ENCODE measurements at places on chromosomes 2 and 18. TPM values are rescaled to one million over a fixed set of nuclear protein-coding genes. Genes with fewer than 3 reads are reported as not detected.

Gene POMC
- 2.5 TPM for polyA plus RNA-seq

Gene UPP2
- 0.39 TPM for polyA plus RNA-seq

DNA sequence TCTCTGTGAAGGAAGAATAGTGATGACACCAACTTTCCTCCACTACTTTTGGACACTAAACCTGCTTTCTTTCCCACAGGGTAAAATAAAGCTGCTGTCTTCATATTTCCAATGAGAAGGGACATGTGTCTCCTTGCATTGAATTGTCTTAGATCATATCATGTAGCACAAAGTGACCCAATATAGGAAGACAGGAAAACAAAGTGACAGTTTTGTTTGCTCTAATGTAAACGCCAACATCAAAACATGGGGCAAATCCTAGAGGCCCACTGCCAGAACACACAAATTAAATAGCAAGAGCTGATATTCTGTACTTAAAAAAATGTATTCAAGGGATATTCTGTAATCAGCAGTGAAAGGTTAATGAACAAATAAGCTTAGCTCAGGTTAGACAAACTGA, 36.1 kb downstream of the ARHGAP15 start:
- DNase-seq = no peak

DNA sequence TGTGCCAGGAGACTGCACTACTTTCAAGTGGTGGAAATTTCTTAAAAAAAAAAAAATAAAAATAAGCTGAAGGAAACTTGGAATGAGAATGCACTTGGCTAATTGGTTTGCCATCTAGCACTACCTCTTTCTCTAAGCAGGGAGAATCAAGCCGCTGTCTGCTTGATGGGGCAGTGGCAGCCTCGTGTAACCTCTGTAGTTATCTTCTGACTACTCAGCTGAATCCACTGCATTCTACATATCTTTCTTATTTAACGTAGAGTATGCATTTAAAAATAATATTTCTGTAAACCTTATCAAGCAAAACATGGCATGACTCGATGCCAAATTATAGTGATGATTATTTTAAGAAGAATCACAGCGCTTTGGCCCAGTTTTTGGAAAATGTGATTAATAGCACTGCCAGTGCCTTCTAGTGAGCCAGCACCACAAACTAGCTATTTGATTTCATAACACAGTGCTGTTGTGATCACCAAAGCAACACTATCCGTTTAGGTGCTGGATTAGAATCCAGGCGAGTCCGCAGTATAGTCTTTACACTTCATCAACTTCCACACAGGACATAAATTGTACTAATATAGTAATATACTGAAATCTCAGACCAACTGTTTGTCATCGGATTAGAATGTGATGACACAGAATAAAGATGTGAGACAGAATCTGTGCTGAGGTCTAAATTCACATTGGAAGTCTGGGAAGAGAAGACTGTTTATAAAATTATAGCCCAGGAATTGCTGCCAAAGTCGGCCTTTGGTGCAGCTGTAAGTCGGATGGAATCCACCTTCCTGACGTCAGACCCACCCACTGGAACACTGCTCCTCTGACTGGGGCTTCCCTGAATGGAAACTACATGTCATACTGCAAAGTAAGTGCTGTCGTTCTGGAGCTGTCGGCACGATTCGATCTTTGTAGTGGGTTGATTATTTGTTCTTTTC, 136.5 kb upstream of the ETAA1 start:
- DNase-seq = peak; percentile 71

DNA sequence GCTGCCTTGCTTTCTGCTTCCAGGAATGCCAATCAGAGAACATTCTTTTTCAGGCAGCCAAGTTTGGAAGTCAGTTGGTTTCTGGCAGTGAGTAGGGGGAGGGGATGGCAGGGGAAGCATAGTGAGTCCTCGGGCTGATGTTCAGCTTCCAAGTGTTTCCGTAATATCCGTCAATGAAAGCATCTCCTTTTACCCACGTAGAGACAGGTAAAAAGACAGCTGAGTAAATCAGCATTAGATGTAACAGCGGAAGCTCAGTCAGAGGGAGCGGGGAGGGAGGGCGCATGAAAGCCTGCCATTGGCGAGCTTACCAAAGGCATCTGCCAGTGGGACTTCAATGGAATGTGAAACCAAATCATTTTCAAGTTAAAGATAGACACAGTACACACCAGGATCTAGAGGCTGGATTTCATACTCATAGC, 117.1 kb upstream of the DTNA start:
- DNase-seq = no peak

- DNase-seq = no peak
These were observed 155.7 kb downstream of the IRS1 start for GRCh38 chr2:226643946-226644282.

GRCh38 chr2:43407935-43408334, 181.5 kb upstream of the ZFP36L2 start:
- no peak for DNase-seq

- DNase-seq = no peak
These were observed 42.6 kb downstream of the TTR start for GRCh38 chr18:31634331-31634713.
